ENCODE measurements at places on chromosomes 2 and 18.

DNA sequence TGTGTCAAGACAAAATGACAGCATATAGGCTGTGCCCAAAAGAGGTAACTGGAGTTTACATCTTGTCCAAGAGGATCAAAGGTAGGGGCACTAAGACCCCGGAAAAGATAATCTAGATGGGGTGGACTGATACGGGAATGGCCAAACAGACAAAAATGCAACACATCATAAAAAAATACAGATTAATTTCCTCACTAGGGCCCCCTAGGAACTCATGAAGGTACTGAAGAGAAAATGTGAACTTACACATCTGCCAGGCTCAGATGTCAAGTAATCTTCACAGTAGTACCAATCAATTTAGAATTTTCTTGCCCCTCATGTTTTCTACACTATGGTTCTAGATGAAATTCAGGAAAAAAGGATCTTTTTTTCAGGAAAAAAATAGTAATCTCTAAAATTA, 115.6 kb upstream of the REG3A start:
- DNase-seq: no peak

DNA sequence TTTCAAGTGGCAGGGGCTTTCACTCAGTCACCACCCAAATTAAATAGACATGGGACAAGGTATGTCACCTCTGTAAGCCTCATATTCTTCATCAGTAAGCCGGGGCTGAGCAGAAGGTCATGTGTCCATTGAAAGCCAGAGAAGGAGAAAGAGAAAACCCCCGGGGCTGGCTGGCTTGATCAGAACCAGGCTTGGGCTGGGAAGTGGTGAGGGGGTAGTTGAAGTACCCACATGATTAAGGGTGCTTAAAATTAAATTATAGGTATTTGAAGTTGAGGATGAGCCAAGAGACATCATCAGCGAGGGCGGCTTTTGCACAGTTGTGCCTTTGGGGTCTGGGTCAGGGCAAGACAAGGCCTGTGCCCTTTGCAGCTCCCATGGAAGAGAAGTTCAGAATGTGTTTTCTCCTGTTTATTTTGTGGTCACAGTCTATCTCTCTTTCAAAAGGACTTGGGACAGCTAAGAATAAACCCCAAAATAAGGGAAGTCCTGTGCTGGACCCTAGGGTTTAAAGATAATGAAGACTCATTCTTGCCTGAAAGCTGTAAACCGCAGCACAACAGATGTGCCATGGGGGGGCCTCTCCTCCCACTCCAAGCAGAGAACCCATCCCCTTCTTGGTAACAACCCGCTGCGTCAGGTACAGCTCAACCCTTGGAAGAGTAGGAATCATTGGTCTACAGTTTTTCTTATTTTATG, 10.7 kb downstream of the DBI start:
- peak; percentile 32 for DNase-seq

- no peak for DNase-seq
These were observed 1783.9 kb downstream of the SUCLG1 start for GRCh38 chr2:82675186-82675585.

DNA sequence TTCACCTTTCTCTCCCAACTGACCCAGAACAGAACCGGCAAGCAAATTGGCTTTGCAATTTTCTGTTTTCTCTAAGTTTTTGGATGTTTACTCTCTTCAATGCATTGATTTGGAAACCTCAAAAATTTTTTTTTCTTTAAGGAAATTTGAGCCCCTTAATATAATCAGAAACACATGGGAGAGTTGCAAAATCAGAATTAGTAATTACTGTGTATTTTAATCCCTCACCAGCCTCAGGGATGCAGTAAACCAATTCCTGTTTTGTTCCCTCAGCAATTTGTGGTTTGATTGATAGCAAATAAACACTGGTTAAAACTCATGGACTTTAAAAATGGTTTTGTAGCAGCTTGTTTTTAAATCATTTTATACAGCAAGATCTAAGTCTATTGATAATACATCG, 281.5 kb downstream of the NEDD4L start:
- DNase-seq: no peak

GRCh38 chr2:175930504-175930903, 71.6 kb downstream of the LNPK start:
- no peak for DNase-seq

DNA sequence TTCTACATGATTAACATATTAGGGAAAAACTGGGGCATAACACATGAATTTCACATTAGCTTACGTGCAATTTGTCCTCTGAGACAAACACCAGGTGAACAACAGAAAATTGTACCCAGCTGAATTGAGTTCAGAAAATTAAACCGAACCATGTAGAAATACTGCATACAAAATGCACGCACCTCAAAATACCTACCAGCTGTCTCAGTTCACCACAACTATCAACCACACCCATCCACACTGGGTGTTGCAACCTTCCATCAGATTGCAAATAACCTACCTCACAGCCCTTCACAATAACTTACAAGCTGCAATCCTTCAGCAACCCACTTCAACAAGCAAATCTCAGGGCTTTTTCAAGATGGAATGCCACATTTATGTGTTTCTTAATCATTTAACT, 55.9 kb downstream of the UNC50 start:
- no peak for DNase-seq

DNA sequence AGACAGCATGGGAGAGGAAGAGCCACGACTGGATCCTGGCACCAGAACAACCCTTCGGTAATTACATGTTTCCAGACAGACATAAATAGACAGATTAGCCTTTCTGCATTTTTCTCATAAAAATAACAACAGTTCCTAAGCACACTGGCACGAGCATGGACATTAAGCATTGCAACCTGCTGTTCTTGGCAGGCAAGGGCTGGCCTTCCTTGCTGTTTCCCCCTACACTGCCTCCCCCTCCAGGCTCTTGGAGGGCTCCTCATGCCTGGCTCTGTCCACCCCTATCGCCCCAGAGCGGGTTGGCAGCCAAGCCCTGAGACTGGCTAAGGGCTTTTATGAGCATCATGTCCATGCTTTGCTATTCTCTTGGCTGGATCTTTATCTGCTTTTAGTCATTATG, 89.6 kb downstream of the TTC32 start:
- DNase-seq: no peak

DNA sequence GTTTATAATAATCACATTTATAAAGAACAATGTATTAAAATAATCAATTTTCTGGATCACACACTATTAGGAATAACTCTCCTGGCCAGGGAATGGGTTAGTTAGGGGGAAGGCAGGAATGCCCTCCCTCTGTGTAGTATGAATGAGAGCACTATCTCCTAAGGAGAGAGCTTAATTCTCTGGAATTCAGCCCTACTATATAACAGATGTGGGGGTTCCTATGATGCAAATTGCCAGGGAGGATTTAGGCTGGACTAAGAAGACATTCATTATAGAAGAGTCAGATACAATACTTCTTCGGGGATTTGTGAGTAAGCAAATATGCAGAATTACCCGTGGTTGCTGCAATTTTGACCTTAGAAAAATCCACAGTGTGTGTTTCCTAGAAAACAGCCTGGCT, 250.1 kb upstream of the VRK2 start:
- no peak for DNase-seq

- DNase-seq: no peak
These were observed 70.1 kb upstream of the NEDD4L start for GRCh38 chr18:57973889-57974288.

DNA sequence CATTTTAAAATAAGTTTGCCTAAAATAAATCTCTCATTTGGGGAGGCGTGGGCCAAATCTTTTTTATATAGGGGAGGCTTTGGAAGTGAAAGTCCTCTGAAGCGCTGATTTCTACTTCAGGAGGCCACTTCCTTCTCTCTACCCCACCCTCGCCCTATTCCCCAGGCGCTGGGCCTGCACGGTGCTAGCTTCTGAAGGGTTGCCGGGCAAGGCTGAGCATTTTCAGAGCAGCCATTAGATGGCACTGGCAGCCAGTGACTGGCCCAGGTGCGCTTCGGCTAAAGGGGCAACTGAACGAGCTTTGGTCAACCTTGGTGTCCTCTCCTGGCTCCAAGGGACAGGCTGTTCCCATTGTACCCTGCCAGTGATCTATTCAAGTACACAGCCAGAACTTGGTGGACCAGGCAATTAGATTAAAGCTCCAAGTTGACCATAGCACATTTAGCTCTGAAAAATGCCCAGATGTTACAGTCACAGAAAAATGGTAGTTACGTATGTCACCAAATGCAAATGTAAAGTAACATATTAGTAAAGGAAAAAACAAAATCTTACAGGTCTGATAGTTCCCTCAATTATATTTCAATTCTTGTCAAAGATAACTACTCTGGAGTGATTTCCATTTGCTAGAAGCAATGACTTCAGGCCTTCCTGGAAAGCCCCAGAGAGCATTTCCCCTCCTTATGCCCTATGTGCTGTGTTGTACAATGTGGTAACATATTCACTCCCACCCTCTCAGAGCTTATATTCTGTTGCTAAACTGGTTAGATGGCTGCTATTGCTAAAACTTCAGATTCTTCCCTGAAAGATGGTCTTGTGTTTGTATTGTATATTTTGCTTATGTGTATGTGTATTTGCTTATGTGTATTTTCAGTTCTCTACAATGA, 2.1 kb downstream of the POMC start:
- peak; percentile 22 for DNase-seq

GRCh38 chr2:160581035-160581434, 87.4 kb upstream of the RBMS1 start:
- DNase-seq: no peak

DNA sequence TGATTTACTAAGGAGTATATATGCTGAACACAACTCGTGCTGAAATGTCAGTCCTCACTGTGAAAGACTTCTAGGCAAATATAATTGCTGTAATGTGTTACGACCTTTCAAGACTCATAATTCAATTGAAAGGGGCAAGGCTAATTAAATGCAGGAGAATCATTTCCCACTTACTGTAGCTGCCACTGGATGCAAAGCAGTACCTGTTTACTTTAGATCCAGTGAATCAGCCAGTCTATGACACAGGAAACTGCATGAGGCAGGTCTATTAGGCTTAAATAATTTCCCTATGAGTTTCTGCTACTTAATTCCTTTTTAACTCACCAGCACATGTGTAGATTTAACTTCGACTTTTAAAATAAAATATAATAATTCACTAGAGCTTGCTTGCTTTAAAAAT, 125.6 kb downstream of the CTNNA2 start:
- DNase-seq: no peak

GRCh38 chr2:31217465-31218200, at the start of gene CAPN14:
CAPN14 (minus strand) TSS chr2:31217515; CDS start chr2:31205447, 12,068 bp downstream.
- no peak for DNase-seq

DNA sequence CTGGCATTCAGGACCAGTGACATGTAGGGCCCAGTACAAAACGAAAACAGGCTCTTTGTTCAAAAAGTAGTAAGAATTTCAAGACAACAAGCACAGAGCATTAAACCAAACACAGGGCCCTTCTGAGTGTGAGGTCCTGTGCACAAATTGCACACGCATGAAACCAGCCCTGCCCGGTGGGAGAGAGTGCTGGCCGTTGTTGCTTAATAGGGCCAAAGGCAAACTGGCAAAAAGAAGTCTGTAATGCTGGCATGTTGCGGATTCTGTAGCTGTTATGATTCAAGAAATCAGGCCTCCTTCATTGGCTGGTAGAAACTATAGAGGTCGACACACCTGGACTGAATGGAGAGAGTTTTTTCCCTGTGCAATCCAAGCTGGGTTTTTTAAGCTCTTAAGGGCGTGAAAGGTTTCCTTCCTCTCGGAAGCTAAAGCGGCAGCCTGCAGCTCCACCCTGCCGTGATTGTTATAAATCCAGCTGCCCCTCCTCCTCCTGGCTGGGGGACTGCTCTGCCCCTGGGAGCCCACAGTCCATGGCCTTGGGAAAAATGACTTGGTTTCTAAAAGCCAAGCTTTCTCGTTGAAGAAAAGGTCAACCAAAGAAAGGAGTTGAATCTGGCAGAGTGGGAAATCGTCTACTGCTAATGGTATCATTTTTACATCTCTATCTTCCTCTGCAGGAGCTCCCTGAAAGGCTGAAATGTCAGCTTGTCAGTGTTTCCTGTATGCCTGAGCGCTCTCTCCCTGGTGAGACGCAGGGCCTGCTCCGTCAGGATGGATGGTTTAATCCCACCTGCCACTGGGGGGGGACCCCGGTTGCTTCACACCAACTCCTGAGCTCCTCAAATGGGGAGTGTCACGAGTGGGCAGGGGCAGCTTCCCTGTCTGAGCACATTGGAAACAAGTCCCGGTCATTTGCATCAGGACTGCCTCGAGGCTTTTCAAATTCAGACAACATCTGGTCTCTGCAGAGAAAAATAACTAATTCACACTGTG, 143.6 kb downstream of the ALPK2 start:
- no peak for DNase-seq

- no peak for DNase-seq
These were observed 40.9 kb downstream of the CLASP1 start for GRCh38 chr2:121608367-121608766.

DNA sequence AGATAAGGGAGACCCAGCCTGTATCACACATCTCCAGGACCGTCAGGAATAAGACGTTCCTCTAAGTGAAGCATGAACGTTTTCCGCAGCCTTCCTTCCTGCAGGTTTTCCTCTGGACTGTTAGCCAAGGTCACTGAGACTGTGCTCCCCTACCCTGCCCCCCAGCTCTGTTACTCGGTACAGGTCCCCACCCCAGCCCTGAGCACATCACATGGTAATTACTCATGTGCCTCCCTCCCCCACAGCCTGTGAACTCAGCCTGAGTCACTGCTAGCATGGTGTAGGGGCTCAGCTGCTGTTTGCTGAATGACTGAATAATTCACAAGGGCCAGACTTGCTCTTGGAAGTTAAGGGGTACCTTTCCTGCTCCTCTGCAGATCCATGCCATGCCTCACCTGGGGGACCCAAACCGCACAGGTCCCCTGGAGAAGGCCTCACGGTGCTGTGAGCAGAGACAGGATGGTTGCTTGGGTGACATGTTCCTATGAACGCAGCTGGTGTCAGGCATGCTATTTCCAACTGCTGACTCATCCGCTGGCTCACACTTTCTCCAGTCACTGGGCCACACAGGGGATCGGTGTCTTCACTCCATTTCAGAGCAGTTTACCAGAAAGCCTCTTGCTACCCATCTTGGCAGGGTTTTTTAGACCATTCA, 88.2 kb downstream of the PLB1 start:
- DNase-seq: peak; percentile 30

DNA sequence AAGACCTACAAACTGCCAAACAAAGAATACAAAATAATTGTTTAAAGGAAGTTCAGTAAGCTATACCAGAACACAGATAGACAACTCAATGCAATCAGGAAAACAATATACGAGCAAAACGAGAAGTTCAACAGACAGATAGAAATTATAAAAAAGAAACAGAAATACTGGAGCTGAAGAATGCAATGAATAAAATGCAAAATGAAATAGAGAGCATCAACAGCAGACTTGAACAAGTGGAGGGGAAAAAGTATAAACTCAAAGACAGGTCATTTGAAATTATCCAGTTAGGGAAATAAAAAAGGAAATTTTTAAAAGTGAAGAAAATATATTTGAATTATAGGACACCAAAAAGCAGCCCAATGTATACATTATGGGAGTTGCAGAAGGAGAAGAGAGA, 43.6 kb downstream of the MDH1 start:
- no peak for DNase-seq

GRCh38 chr2:148978706-148979105, 59.8 kb upstream of the LYPD6B start:
- no peak for DNase-seq

- DNase-seq: no peak
These were observed 21.6 kb downstream of the DSG4 start for GRCh38 chr18:31398191-31398590.

- DNase-seq: no peak
These were observed 290.5 kb upstream of the KYNU start for GRCh38 chr2:142586693-142587580.
